Hematopoietic multipotent progenitor cell treated with erythropoietin and hydrocortisone succinate and interleukin-3 and kit ligand, for 15 days (in vitro differentiated cells): ENCODE measurements at places on chromosomes 7 and 10.

DNA sequence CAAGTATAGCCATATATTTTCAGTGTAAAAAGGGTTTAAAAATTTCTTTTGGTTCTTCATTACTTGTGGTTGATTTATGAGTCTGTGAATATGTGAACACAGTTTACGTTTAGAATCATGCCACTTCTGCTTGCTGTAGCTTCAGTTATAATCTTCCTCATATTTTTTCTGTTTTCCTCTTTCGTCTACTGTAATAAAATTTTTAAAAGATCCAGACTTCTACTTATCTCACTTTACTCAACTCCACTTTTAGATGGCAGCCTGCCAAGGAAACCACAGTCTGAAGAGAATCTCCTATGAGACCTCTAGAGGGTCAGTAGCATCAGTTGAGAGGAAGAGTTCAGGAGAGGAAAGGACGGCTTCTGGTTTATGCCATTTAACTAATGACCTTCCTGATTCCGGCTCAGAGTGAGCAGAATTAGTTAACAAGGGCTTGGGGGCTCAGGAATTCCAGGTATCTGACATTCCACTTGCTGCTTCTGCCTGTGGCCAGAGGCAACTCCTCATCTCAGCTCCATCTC is 21.4 kb downstream of the CREB5 start:
- DNase-seq: peak; percentile 18

DNA sequence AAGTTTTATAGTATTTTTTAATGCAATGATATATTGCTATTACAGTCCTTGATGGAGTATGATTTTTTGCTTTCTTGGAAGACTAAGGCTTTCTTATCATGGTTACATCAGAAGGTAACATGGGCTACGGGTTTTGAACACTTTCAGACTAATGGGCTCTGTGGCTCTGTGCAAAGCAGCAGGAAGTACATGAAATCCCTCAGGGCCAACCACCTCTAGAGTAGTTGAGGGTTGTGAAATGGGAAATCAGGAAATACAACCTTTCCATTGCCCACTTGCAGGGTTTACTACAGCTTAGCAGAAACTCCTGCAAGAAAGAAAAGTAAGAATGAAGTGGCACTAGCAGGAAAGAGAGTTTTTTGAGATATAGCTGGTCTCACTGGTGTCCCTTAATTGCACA is 853.5 kb downstream of the KCNMA1 start:
- DNase-seq: no peak

DNA sequence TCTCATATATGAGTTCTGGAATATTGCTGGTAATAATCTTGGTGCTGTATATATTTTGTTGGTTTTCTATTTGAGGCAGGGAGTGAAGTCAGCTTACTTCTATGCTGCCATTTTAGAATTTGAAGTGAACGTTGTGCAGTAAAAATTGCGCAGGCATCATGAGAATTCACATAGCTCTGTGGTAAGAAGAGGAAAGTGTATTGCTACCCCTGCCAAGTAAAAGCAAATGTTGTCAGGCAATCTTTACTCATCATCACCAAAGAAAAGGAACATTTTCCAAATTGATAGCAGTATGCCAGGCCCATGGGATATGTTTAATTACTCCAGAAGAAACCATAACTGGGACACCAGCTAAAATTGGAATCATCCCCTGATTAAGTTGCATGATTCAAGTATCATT is 13.4 kb downstream of the FEZF1 start:
- no peak for DNase-seq

GRCh38 chr7:78232806-78233205 is 434.2 kb downstream of the PHTF2 start:
- DNase-seq: no peak

DNA sequence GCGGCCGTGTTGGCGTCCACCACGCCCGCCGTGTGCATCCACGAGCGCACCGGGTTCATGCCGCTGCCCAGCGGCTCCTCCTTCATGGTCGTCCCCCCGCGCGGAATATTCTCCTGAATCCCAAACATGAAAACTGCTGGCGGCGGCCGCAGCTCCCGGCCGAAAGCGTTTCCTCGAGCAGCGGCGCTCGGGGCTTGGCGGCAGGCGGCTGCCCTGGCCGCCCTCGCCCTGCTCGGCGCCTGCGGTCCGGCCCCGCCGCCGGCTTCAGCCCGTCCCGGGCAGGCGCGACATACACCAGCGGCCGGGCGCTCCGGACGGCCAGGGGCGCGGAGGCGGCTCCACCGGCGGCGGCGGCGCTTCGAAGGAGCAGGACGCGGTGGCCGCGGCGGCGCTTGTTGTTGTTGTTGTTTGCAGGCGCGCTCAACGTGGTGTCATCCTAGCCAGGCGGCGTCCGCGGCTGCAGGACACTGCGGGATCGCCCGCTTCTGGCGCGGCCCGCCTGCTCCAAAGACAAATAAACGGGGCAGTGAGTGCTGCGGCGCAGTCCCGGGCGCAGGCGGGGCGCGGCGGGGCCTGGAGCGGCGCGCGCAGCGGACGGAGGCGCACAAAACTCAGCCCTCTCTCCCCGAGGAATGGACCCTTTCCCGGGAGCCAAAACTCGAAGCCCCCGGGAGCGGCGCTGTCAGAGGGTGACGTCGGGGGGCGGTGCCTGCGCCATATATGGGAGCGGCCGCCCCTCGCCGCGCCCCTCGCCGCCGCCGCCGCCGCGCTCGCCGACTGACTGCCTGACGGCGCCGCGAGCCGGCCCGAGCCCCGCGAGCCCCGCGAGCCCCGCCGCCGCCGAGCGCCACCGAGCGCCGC is at the start of gene EBF3:
Gene EBF3 (minus strand): TSS at position 634 of the 861 bp plus-strand sequence. CDS start 506 bp downstream, at position 128.
- no peak for DNase-seq

GRCh38 chr10:95242581-95243317 is 48.1 kb downstream of the PDLIM1 start:
- DNase-seq: no peak

DNA sequence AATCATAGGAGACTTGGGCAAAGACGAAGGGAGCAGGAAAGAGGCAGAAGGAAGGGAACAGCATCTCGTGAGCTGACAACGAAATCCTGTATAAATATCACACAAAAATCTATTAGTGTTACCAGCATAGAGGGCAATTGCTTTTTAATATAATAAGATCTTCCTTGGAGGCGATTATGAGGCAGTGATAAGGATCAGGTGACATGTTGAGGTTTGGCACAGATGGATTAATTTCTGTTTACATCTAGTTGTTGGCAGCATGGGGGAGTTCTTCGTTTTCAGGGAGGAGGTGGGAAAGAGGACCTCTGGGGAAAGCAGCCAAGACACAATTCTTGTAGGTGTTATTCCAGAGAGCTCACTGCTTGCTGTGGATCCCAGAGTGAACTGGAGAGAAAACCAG is 163.8 kb downstream of the PLXNA4 start:
- DNase-seq: no peak

DNA sequence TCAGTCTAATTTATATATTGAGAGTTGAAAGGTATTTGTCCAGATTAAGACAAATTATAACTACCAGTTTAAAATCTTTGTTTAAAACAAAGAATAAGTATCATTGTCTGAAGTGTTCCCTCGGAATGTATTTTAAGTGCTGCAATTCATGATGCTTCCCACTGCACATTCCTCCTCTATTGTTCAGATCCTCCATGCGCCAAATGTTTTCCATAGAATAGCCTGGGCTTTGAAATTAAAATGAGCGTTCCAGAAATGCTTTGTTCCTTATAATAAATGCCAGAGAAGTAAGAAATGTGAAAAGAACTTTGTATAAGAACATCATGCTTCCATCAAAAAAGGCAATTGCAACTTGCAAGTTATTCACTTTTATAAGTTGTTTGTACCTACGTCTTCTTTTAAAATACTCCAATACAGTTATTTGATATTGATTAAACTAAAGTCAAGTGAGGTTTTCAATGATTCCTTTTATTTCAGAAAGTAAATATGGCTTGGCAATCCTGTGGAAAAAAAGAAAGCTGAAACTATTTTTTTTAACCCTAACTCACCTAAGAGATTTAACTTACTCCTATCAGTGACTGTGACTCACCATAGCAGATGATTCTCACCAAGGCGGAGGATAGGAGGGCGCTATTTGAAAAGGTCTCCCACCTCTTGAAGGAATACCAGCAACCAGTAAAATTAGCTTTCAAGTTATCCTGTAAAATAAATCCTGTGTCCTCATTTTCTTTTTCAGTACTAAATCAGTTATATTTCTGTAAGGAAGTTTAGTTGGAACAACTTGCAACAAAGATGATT is 85.8 kb downstream of the CTNNA3 start:
- DNase-seq: no peak

GRCh38 chr7:116672596-116673456 is 830 bp downstream of the MET start:
- DNase-seq: no peak

DNA sequence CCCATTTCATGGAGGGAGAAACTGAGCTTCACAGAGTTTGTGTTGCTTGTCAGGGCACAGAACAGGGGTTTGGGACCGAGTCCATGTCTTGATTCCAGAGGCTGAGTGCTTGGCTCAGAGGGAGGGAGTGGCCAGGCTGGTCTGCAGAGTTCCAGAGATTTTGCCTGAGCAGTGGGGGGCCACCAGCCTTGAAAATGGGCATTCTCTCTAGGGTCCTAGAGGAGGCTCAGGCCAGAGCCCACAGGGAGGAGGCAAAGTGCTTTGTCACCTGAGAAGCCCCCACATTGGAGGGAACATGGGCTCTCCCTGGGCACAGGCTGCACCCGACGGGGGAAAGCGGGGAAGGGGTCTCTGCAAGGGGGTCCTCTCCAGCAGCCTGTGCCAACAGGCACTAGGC is 51.5 kb downstream of the DOCK1 start:
- DNase-seq: no peak

DNA sequence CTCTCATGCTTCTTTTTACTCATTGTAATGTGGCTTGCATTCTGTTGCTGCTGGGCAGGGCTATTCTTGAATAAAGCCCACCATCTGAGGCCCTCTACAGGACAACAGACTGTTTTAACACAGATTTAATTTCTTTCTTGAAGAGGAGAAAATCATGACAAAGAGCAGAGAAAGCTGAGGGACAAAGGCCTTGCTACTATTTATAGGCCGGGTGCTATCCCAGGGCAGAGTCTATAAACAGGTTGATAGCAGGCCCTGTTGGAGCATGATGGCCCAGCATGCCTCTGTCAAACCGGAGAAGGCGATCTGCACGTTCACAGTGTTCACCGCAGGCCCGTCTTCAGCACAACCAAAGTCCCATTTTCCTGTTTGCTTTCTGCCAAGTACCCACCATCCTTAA is 3.0 kb downstream of the VIPR2 start:
- DNase-seq: no peak

DNA sequence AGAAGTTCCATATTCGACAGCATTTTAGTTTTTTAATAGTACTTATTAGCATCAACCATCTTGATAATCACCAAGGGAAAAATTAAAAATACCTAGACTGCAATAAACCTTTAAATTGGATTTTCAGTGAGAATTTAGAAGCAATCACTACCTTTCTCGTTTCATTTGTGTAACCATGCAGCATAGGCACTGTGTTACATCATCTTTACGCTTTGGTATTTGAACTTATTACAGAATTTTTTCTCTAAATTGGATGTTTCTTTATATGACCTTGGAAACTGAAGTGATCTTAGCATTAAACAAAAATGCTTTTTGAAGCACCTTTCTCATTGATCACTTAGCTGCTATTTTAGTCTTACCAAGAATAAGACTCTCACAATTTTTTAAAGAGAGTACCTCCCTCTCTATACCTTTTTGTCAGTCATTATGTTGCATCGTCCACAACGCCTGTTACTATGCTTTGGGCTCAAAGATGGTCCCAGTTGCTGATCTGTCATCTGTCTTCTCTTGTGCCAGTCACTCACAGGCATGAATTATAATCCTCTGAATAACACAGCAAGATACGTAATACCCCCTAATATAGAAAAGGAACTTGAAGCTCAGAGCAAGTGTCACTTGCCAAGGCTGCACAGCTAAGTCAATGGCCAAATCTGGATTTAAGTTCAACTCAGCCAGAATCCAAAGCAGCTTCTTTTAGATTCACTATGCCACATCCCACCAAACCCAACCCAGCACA is 19.6 kb upstream of the ASCC1 start:
- DNase-seq: no peak

DNA sequence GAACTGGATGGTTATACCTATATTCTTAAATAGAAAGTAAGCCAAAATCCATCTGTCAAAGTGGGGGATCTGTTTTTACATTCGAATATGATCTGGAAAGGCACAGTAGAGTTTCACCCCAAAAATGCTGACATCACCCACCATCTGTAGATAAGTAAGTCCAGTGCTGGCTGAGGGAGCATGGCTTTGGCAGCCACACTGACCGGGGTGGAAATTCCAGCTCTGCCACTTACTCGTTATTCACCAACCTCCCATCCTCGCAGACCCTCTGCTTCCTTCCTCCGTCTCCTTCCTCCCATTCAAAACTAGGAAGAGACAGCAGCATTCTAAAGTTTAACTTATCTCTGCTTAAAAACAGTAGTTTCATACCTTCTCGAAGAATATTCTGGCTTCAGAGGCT is 84.9 kb upstream of the GATA3 start:
- DNase-seq: peak; percentile 20

DNA sequence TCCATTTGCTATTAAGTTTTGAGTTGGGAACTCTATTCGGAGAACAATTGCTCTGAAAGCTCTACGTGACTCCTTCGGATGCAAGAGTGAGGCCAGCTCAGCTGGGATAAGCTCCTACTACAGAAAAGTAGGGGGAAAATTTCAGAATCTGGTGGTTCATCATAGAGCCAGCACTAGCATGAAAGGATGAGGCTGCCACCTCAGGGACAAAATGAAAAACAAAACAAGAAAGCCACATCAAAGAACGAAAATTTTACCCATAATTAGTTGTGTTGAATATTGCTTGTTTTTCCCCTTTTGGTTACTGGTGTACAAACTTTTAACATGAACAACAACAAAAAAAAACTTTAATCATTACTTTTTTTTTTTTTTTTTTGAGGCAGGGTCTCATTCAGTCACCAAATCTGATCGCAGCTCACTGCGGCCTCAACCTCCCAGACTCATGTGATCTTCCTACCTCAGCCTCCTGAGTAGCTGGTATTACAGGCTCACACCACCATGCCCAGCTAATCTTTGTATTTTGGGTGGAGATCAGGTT is 39.7 kb upstream of the NFE2L3 start:
- DNase-seq: no peak

- DNase-seq: no peak
Observed at GRCh38 chr10:8921568-8921967, 867.1 kb downstream of the GATA3 start.
